ENCODE measurements at places on chromosomes 1 and 21.

DNA sequence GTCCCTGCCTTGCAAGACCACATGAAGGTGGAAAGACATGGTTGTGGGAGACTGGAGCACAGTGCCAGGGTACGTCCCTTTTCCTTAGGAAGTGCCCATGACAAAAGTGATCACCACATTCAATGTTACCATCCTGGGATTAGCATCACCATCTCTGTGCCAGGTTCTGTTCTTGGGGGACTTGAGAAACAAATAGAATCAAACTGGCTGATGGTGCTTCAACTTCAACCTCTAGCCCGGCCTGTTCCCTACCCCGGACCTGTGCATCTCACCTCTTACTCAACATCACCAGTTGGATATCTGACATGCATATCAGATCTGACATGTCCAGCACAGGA, 153.3 kb downstream of the GRIK3 start:
- DNase-seq: no peak

- DNase-seq: no peak
Measured at GRCh38 chr1:236275586-236275985, 6.2 kb downstream of the ERO1B start.

- no peak for DNase-seq
Measured at GRCh38 chr1:61955261-61955660, 213.0 kb downstream of the PATJ start.

- peak; percentile 99 for DNase-seq
Measured at GRCh38 chr1:944341-945325, 14.4 kb downstream of the NOC2L start.

- no peak for DNase-seq
Measured at GRCh38 chr1:196651637-196652215, at the start of gene CFH. TSS of gene CFH (plus strand) at chr1:196652043. CDS start at chr1:196652118, 75 bp downstream.

DNA sequence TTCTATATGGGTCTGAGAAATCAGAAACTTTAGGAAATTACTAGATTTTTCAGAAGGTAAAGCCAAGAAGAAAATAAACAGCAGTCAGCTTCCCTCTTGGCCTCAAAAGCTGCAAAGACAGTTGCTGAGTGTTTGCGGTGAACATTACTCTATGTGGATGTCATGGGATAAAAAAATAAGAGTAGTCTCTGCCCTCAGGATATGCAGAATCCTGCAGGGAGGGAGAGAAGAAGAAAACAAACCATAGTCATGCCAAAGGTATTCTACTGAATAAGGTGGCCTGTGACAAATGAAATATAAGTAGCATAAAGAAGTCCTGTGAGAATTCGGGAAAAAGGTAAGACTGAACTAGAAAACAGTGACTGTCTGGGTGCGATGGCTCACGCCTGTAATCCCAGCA, 19.0 kb downstream of the YARS1 start:
- DNase-seq: no peak

GRCh38 chr1:86965012-86965826, 50.8 kb downstream of the HS2ST1 start:
- DNase-seq: no peak

GRCh38 chr1:15998929-15999328, 5.1 kb upstream of the SRARP start:
- DNase-seq: no peak

GRCh38 chr1:23814016-23814415, 11.2 kb downstream of the HMGCL start:
- no peak for DNase-seq

DNA sequence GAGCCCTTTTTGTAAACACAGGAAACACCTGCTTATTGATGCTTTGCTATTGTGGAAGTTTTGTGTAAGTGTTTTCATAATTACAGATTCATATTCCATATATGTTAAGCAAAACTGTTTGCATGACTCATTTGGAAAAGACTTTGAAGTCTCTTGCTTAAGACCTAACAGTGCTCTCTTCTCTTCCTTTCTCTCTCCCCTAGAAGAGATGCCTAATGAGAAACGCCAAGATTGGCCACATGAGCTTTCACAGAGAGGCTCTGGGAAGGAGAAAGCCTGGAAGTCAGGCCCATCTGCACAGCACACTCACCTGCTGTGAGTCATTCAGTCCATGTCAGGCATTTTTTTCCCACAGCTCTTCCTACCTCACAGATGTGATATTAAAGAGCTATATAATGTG, 101.6 kb upstream of the PALMD start:
- DNase-seq: no peak

DNA sequence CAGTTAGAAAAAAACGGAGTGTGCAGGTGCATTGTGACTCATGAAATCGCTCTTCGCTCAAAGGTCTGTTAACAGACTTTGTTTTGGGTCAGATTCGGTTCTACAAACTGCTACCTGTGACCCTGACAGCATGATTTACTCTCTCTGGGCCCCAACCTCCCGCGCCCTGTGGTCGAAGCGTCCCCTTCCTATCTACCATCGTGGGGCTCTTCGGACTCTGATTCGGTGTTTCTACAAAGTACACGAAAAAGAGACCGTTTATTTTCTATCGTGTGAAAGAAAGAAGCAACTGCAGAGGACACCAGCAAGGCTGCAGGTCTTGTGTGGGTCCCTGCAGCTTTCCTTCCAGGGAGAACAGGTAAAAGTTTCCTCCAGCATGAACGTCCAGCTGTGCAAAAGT, 29.4 kb upstream of the SLC19A1 start:
- DNase-seq: no peak

GRCh38 chr1:110087812-110088738, 17.6 kb upstream of the ALX3 start:
- peak; percentile 27 for DNase-seq

DNA sequence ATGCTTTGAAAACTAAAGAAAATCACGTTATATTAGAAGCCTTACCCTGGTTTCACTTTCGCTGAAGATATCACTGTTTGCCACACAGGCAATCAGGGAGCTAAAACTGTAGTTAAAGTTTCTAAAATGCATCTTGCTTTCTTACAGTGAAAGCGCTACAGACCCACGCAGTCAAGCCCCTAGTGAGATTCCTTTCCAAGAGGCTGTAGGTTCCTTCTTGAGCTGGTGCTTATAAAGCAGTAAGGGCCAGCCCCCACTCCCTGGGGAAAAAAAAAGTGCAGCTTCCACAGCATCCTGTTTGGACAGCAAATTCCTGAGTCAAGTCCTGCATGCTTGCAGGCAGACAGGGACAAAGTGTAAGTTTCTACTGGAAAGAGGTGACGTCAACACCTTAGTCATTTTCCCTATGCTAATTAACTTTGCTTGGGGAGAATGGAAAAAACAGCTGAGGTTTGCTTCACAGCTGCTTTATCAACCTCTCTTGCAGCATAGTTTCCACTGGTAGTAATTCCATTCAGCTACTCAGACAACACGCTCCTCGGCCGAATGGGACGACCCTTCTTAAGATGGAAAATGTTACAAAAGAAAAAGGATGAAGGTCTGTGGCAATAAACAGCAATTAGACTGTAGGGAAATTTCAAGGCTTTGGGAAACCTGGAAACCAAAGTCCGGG, 14.7 kb upstream of the KCNE1 start:
- DNase-seq: no peak

DNA sequence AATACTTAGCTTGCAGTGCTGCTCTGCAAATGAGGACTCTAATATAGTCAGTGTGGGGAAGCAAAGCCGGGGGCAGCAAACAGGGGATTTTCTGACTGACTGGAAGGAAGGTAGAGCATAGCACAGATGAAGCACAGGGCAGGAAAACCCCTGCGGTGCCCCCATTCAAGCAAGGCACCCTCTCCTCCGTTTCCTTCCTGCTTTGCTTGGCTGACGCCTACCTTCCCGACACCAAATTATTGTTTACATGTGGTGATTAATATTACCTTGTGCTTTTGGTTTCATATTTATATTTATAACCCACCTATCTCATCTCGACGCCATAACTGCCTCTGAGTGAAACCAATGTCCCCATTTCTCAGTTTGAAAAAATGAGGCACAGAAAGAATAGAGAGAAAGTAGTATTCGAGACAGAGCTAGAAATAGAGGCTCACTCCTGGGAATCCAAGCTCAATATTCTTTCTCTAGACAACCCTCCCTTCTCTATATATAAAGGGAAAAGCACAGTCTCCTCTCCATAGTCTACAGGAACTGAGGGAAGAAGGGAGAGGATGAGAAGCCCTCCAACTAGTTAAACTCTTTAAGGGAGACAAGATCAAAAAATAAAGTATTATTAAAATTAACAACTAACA, 41.3 kb downstream of the PIK3C2B start:
- no peak for DNase-seq

DNA sequence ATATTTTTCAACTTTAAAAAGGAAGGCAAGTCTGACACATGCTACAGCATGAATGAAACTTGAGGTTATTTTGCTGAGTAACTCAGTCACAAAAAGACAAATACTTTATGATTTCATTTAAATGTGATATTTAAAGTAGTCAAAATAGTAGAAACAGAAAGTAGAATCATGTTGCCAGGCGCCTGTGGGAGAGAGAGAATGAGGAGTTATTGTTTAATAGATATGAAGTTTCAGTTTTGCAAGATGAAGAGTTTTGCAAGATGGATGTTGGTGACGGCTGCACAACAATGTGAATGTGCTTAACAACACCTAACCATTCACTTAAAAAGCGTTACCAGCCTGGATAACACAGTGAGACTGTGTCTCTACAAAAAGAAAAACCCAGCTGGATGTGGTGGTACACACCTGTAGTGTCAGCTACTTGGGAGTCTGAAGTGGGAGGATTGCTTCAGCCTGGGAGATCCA, 20.7 kb upstream of the ATP1A1 start:
- DNase-seq: no peak

GRCh38 chr1:80153762-80154161, 1147.2 kb upstream of the ADGRL4 start:
- DNase-seq: no peak

DNA sequence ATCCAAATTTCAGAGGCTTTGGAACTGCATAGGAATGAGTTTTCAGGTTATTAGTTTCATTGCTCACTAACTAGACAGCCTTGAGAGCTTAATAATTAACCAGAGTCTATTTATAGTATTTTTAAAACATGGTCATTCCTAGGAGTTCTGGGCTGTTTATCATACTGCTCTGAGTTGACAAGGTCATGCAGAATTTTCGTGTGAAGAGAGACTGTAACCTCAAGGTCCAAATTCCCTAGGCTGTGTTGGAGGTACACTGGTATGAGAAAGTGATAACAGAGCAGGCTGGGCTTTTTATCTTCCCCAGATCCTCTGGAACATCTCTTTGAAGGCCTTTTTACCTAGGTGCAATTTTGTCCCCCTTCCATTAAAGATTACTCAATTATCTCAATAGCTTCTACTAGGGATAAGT, 736.3 kb downstream of the LTN1 start:
- DNase-seq: no peak

DNA sequence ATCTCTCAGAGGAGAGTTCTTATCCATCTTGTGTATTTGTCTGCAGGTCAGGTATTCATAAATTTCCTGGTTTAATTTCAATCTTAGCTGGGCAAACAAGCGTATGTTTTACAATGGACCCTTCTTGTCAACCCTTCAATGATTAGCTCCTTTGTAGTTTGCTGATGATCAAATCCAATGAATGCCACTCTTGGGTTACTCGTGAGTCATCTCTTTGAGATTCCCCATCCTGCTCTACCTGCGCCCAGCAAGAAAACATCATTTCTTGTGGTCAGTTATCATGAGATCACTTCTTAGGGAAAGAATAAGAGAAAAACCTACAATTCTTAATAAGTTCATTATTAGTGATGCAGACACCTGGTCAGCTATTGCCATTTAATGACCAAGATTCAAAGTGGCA, 572.3 kb upstream of the PKN2 start:
- no peak for DNase-seq

GRCh38 chr1:14064649-14065442, 364.9 kb downstream of the PRDM2 start:
- DNase-seq: no peak

GRCh38 chr1:157176016-157176415, 37.8 kb upstream of the ETV3 start:
- no peak for DNase-seq

Data from NCI-H446 treated with DMSO at 0.1 percent for 48 hours (cell line).